NCI-H69 (cell line): ENCODE measurements at places on chromosomes 1 and 21.
A peak's percentile ranks its signal among the peaks of the same experiment; 100 is the strongest.

- DNase-seq: no peak
These were observed 6.7 kb upstream of the GATAD2B start for GRCh38 chr1:153929426-153929825.

DNA sequence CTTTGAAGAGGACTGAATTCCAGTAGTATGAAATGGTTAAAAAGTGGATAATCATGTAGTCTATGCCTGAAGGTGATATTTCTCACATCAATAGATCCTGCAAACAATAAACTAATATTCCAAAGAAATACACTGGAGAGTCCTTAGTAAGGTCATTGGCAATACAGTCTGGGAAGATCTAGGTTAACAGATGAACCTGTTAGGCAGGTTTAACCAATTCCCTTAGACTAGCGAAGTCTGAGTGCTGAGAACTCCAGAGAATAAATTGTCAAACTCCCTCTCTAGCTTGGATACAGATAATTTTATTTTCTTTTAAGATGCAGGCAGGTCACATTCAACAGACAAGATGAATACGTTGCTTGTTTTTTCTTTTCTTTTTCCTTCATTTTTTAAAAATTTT lies 2.4 kb downstream of the GPR157 start:
- no peak for DNase-seq

DNA sequence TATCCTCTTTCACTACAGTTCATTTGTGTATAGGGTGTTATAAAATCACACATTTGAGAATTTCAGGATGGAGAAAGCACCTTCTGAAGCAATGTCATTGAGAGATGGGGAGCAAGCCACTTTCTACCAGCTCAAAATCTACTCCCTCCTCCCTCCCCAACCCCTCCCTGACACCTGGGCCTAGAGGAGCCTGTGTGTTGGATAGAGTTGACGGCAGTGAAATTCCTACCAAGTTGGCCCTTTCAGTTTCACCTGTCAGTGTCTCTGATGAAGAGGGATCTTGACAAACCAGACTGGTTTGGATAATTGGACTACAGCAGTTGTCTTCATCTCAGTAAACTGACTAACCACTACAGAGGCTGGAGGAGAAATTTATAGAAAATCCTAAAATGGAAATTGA lies 125.0 kb upstream of the HOOK1 start:
- DNase-seq: no peak

DNA sequence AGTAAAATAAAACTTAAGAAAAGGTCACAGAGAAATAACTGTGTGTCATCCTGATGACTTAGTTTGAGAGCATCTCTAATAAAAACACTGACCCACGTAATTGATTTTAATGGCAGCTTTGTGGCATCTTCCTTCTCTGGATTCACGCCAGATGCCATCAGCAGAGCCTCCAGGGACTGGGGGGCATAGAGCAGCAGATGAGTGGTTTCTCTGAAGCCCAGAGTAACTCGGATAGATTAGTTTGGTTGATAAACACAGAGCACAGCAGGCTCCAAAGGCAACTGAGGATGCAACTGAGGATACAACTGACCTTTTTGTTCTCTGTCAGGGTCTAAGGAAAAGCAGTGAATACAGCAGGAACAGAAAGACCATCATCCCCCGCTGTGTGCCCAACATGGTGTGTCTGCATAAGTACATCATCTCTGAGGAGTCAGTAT lies 180.8 kb downstream of the RPS6KC1 start:
- DNase-seq: peak; percentile 98

GRCh38 chr1:74357150-74357549 lies 122.0 kb downstream of the TNNI3K start:
- DNase-seq: peak; percentile 23

- DNase-seq: no peak
These were observed 38.5 kb upstream of the BMP8B start for GRCh38 chr1:39827201-39827600.

DNA sequence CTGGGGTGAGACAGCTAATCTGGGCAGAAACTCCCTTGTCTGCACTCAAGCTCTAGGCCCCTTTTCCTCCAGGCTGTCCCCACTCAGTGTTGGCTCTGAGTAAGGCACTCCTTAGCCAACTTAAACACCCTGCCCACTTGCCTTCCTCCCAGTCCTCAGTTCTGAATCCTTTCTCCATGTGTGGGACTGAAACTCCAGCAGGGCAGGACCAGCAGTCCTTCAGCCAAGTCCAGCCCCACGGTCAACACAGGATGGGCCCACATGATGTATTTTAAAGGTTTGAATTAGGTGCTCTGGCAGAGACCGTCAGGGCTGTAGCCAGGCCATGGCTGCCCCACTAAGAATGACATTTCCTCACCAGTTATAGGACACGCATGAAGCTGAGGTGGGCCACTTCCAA lies 107.8 kb downstream of the EDEM3 start:
- DNase-seq: no peak

GRCh38 chr1:111201275-111202090 lies 1.0 kb upstream of the DENND2D start:
- DNase-seq: no peak

DNA sequence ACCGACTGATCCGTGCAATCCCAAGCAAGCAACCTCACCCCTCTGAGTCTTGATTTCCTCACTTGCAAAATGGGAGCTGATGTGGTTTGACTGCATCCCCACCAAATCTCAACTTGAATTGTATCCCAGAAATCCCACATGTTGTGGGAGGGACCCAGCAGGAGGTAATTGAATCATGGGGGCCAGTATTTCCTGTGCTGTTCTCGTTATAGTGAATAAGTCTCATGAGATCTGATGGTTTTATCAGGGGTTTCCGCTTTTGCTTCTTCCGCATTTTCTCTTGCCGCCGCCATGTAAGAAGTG lies 58.4 kb downstream of the FHAD1 start:
- no peak for DNase-seq

DNA sequence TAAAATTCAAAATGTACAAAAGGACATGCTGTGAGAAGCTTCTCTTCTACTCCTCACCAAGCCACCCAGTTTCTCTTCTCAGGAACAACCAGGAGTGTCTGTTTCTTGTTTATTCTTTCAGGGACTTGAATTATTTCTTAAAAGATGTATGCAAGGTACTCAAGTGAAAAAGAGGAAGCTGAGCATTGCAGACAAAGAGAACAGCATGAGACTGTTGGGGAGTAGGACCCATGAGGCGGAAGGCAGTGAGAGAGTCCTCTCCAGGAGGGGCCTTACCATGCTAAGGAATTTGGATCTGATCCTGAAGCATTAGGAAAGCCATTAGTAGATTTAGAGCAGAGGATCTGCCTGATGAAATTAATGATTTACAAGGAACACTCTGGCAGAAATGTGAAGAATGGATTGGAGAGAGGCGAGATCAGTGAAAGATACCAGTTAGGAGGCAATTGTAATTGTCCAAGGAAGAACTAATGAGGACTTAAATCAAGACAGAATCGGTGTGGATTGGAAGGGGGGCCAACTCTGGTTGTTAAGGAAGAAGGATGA lies 14.7 kb upstream of the SSX2IP start:
- DNase-seq: no peak

GRCh38 chr1:53063744-53064515 lies 1.9 kb downstream of the PODN start:
- no peak for DNase-seq

- DNase-seq: no peak
These were observed 95.6 kb upstream of the JUN start for GRCh38 chr1:58879464-58879863.

DNA sequence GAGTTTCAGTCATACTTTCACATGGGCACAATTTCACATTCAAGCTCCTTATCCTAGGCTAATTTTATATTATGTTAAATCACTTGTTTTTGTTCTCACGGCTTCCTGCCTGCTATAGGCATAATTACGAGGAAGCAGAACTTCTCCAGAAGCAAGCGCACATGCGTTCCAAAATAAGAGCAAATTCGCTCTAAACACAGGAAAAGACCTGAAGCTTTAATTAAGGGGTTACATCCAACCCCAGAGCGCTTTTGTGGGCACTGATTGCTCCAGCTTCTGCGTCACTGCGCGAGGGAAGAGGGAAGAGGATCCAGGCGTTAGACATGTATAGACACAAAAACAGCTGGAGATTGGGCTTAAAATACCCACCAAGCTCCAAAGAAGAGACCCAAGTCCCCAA lies at the start of gene CORT:
Gene CORT (plus strand): TSS at position 281 of the 400 bp plus-strand sequence. CDS start 193 bp downstream, outside the sequence.
- DNase-seq: no peak

DNA sequence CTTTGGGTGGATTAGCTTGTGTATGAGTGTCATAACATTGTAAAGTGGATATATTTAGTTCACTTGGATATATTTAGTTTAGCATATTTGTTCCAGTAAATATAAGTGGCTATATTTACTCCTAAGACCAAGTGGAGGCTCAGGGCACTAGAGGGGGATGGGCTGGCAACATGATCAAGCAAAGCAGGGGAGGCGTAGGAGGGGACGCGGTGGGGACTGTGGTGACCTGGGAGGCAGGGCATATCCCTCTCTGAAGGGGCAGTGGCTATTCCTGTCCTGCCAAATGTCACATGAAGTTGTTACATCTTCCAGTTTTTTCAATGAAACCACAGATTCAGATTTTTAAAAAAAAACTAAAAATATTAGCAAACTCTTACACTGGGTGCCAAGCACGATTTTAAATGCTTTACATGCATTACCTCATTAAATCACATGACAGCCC lies 51.9 kb upstream of the EDN2 start:
- no peak for DNase-seq

DNA sequence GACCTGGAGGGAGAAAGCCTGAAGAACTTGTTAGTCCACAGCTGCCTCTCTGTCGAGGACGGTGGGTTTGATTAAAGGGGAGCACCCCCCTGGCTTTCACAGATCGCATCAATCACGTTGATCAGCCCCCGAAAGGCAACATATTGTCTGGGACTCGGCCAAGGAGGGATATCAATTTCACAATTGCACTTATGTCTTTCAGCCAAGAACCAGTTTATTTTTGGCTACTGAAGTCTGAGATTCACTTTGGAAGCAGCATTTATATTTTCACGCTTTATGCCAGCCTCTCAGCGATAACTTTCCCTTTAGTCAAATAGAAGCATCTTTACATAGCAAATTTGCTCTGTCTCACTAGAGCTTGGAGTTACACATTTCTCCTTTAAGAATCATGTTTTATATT lies 253.2 kb upstream of the RRP15 start:
- DNase-seq: peak; percentile 78

- DNase-seq: peak; percentile 99
These were observed 142.3 kb downstream of the PLXNA2 start for GRCh38 chr1:208101661-208102431.

GRCh38 chr1:55310505-55310971 lies 95.4 kb upstream of the USP24 start:
- DNase-seq: no peak

DNA sequence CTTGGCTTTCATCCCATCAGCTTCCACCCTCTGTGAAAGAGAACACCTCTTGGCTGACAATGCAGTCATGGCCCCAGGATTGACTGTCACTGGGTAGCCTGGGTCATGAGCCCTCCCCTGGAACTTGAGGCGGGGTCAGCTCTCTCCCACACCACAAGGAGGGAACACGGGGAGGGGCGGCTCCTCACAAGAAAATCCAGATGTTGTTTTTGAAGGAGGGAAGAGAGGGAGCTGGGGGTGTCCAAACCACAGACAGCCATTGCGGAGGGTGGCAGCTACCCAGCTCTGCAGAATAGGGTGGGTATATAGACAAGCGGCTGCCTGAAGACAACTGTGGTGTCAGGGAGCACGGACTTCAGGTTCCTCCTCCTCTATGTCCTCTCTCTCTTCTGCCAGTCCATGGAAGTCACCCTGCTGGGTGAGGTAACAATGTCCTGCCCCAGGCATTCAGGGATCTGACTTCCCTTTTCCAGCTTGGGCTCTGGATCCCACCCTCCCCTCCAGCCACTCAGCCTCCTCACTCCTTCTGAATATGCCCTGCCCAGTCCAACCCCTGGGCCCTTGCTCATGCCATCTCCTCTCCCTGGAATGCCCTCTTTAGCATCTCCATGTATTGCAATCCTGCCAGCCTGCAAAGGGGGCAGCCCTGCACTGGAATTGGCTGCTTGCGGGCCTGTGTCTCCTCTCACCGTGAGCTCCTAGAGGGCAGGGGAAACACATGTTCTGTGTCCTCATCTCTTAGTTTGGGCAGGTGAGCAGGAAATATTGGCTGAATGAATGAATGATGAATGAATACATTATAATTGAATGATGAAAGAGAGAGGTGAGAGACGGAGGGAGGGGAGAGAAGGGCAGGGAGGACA lies 60.9 kb upstream of the RUNX3 start:
- no peak for DNase-seq

DNA sequence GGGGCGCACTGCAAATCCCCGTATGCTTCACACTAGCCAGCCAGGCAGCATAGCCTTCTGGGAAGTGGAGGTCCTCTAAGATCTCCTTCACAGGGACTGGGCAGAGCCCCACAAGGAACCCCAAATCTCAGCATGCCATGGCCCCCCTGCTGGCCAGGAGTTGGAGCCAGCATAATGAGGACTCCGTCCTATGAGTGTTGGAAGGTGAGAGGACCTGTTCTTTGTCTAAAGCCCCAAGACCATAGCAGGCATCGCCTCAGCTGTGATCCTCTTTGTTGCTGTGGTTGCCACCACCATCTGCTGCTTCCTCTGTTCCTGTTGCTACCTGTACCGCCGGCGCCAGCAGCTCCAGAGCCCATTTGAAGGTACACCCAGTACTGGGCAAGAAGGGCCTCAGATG lies 1.5 kb downstream of the SHISA4 start:
- no peak for DNase-seq

DNA sequence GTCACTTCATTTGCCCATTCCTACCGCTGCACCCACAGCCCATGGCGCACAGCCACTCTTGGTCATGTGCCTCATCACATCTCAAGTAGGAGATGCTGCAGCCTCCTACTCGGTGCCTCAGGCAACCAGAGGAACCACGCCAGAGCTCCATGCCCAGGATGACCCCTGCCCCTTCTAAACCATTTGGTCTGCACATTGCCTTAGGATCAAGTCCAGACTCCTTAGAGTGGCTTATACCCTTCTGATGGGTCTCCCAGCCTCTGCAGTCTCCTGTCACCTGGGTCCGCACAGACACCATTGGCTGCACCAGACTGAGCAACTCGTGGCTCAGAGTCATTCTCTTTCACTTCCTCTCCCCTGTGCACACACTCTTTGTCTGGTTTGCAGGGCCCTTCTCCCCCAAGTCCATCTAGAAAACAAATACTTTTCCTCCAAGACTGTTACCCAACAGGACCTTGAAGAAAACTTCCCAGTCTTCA lies 2.2 kb upstream of the ADORA3 start:
- no peak for DNase-seq

DNA sequence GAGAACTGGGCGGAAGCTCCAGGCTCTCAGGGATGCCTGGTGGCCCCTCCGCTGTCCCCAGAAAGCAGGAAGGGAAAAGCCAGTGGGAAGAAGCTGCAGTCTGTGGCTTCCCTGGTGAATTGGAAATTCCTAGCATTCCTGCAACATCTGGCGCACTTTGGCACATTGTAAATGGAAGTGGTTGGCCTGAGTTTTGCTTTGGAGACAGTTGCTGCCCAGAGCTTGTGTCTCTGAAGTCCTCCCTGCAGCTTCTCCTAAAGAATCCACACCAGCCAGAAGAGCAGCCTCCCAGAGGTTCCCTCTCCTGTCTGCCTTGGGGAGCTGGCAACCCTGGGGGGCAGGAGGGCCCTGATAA lies 48.2 kb downstream of the ARHGEF10L start:
- peak; percentile 49 for DNase-seq

DNA sequence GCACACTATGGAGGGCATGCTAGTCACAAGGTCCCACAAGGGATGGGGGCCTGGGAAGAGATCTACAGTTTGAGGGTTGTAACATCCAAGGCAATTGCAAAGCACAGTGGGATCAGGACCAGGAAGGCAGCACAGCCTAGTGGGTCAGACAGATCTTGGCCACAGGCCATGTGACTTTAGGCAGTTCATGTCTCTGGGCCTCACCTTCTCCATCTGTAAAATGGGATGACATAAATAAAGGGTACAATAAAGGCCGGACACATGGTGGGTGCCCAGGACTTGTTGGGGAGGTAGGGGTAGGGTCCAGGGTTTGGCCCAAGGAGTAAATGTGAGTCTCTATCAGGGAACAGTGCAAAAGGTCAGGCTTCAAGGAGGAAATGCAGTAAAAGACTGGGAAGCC lies 18.1 kb upstream of the IGSF21 start:
- no peak for DNase-seq
